ENCODE measurements at places on chromosomes 4 and X.

DNA sequence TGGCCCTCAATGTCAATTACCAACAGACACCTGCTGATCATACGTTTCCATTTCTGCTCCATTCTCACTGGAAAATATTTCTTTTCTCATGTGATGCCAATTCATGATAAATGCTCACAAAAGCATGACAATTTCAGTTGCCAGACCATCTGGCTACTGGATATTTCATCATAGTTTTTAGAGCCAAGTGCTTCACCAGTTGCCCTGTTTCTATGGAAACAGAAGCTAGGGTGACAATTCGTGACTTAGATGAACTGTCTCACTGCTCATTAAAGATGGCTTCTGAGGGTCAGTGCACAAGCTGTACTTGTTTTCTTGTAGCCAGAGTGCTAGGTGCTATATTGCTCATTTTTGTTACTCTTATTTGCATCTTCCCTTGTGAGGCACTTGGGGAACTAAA lies 184.9 kb downstream of the COMMD8 start:
- no peak for DNase-seq

DNA sequence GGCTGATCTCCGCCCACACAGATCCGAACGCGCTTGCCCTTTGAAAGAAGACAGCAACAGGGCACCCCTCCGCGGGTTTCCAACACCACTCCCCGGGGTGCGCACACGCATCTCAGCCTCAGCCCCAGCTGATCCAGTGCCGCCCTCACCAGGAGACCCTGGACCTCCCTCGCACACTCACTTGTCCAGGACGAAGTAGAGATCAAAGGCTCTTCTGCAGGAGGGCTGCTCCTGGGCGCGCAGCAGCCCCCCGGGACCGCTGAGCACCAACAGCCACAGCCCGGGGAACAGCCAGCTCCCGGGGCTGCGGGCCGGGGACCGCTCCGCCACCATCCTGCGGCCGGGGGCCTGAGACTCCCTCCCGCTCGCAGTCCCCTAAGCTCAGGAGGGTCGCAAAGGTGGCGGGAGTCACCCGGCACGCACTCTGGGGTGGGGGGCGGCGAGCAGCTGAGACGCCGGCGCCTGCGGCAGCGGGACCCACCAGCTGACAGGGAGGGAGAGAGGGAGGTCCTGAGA lies 743 bp downstream of the ANTXR2 start:
- DNase-seq: peak; percentile 65

DNA sequence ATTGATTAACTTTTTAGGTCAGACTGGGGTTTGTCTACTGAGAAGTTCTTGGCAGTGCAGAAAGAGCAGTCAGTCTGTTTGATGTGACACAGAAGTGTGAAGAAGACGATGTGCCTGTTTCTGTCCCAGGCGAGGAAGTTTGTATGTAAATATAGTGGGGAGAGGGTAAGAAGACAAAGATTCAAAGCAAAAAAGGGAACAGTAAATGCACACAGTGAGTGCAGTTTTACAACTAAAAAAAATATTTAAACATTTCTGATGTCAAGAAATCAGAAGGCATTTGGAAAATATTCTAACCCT lies 264.9 kb downstream of the RAPGEF2 start:
- DNase-seq: no peak

DNA sequence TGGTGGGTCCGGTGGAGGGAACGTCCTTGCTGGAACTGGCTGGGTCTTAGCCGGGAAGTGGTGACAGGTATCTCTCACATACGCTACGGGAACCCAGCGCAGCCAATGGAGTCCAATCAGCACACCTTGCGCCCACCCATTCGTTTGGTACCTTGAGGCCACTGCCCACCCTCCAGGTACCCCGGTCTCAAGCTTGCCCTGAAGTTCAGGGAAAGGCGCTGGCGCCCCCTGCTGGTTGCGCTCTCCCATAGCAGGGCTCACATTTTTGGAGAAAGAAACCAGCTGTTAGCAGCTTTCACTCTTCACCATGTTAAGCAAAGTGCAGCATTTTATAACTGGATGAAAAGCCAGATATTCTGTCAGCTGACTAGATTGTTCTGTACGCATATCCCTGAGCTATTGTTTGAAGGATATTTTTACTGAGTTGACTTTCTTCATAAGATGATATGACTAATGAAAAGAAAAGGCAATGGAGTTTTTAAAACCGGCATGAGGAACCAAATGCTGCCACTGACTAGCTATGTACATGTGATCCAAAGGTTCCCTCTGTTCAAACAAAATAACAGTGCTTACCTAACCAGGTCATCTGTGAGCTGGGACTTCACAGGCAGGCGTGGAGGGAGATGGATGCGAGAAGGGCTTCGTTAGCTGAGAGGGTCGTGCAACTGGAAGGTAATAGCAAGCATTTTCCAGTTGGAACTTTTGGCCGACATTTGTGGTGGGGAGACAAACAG lies 43.7 kb downstream of the OTOP1 start:
- DNase-seq: no peak

GRCh38 chr4:104494822-104495559 lies at the start of gene CXXC4:
Gene CXXC4 (minus strand): TSS chr4:104494894. CDS start chr4:104491802, 3,092 bp downstream.
- peak; percentile 86 for DNase-seq

GRCh38 chr4:188821500-188821899 lies 682.3 kb downstream of the TRIML1 start:
- DNase-seq: no peak

DNA sequence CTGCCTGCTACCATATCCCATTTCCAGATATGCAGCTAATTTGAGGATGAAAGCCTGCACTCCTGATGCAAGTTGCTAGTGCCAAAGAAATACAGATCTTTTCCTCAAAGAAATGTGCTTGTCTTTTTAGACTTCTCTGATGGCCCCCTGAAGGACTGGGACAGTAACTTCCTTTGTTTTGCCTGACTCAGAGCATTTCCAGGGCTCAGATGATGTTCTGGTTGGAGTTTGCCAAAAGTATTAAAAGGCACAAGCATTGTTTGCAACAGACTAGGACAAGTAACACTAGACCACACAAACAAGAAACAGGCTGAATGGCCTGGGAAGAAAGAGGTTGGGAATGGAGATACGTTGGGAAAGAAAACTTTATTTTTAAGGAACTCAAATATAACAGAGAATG lies 175.2 kb downstream of the IL13RA2 start:
- DNase-seq: no peak

DNA sequence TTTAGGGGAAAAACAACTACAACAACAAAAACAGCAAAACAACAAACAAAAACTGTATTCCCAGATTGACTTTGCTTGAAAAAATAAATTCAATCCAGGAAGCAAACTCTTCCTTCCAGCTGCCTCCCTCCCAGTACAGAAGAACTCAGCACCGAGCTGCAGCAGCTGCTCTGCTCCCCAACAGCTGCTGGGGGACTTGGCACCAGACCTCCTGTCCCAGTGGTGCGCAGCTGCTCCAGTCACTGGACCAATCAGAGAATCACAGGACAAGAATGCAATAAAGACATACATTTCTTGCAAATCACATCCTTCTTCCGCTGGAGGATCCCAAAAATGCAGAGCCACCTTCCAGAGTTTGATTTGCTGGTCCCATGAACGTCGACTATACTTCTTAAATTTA lies 11.8 kb upstream of the FAM53A start:
- peak; percentile 89 for DNase-seq

DNA sequence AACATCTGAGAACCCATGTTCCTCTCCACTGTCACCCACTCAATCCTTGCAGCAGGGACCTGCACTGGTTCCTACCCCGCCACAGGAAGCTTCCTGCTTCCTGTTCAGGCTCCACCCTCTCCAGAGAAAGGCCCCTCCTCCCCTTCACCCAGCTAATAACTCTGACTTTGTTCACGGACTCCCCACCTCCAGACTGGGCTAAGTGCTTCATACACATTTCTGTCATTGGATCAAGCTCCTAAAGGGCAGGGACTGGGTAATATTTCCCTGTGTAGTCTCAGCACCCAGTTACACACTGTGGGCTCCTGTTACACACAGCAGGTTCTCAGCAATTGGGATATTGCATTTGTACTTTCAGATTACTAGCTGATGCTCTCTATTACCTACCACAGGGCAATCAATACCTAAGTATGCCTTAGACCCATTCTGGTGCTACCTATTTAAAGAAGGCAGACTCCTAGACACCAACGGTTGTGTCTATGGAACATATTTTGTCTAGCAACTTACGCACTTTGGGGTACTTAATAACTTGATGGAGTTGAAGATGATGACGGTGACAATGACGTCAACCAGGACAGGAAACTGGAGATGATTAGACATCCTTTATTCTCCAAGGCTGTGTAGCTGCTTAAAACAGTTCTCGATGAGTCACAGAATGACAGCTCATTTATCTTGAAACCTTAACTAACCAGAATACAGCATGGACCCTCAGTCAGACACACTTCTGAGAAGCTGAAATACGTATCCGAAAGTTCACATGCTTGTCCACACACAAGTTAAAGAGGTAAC lies 58.1 kb downstream of the MAML3 start:
- peak; percentile 46 for DNase-seq

DNA sequence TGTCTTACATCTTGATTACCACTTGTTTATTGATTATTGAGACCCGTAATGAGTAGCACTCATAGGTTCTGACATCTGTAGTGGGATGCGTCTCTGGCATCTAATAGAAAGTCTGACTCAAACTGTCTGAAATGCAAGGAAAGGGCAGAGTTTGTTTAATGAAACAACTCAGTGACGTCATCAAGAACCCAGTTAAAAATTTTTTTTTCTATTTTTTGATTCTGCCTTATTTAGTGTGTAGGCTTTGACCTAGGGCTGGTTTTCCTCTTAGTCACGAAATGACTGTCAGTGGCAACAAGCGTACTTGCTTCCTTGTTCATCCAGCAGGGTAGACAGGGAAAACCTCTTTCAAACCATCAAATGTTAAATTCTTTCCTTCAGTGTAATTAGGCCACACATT lies 3.1 kb upstream of the CDKL5 start:
- DNase-seq: no peak

DNA sequence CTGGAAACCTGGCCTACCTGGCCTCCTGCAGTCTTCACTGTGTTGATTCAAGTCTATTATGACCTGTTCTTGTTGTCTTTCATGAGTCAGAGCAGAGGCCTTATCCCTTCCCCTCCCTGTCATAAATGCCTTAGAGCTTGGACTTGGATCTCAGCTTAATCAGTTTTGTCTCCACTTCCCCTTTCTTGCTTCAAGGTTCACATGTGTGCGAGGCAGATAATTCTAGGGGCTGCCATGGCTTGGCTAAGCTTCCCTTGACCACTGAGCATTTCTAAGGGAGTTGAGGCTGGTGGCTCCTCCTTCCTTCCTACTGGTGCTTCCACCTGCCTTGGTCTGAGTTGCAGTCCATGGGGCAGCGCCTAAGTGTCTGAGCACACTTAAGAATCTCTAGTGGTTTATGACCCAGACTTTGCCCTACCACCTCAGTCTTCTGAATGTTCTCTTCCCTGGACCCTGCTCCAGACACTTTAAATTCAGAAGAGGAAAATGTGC lies 1.7 kb upstream of the HEPH start:
- DNase-seq: no peak
